ENCODE measurements at places on chromosomes 4 and X.
A peak's percentile ranks its signal among the peaks of the same experiment; 100 is the strongest.

- peak; percentile 20 for DNase-seq
These were observed 23.9 kb downstream of the ARHGAP36 start for GRCh38 chrX:131081772-131082740.

DNA sequence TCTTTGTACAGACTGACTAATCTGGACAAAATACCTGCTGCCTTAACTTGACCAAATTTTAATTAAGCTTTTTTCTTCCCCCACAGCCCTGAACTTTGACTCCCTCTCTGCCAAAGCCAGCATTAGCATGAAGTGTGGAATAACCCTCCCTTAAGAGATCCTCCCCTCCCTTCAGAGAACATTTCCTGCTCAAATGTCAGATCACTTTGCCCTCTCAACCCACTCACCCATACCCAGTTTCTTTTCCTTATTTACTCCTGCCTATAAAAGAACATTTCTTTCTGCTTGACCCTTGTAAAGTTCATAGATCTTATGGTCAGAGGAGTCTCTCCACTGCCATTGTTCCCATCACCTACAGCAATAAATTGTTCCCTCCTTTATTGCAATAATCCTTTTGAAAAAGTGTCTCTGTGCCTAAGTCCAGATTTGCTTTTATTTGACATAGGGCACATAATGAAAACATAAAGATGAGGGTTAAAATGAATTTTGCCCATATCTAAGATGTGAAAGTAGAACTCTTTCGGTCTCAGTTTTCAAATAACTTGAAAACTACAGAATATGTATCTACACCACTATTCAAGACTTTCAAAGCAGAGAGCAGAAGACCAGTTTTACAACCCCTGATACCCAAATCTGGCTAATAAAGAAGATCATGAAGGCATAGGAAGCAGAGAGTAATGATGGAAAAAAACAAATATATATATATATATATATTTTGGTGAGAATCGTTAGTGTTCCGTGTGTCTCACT, 289.7 kb upstream of the ANXA10 start:
- DNase-seq: no peak

DNA sequence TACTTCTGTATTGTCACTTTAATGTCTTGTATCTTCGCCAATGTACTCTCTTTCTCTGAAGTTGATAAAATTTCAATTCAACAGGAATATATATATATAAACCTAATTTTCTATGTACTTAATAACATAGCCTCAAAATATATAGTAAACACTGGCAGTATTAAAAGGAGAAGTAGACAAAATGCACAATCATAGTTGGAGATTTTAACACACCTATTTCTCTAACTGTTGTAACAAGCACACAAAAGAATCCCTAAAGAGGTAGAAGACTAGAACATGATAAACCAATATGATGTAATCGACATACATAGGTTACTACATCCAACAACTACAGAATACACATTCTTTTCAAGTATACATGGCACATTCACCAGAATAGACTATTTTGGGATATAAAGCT, 65.5 kb downstream of the ZNF81 start:
- peak; percentile 4 for DNase-seq

DNA sequence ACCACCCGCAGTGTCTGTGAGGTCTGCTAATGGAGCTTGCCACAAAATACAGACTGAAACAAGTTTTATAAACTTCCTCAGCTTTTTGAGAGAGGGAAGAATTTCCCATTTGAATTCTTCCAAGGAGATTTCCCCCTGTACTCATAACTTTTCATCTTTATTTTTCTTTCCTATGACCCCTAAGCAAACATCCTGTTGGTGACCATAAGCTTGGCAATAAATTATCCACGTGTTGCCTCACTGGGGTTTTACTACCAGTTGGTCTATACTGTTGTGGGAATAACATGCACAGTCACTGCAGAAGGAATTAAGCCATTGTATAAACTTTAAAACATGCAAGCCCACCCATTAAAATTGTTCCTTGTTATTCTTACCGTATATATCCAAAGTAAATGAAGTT, 86.2 kb downstream of the SLC39A8 start:
- no peak for DNase-seq

DNA sequence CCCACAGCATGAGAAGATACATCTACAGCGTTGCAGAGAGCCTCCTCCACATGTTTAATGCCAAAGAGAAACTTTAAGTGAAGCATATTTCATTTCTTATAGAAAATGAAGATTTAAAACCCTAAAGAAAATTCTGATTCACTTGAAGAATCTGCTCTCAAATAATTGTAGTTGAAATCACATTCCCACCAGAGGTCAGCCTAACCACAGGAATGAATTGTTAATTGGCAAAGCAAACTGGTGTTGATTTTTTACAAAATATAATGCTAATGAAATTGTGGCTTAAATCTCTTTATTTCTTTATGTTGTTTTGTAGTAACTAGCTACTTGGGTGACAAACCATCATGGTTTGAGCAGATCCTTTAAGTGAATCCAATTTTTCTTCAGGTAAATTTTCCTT, 31.1 kb upstream of the WDR17 start:
- peak; percentile 70 for DNase-seq

DNA sequence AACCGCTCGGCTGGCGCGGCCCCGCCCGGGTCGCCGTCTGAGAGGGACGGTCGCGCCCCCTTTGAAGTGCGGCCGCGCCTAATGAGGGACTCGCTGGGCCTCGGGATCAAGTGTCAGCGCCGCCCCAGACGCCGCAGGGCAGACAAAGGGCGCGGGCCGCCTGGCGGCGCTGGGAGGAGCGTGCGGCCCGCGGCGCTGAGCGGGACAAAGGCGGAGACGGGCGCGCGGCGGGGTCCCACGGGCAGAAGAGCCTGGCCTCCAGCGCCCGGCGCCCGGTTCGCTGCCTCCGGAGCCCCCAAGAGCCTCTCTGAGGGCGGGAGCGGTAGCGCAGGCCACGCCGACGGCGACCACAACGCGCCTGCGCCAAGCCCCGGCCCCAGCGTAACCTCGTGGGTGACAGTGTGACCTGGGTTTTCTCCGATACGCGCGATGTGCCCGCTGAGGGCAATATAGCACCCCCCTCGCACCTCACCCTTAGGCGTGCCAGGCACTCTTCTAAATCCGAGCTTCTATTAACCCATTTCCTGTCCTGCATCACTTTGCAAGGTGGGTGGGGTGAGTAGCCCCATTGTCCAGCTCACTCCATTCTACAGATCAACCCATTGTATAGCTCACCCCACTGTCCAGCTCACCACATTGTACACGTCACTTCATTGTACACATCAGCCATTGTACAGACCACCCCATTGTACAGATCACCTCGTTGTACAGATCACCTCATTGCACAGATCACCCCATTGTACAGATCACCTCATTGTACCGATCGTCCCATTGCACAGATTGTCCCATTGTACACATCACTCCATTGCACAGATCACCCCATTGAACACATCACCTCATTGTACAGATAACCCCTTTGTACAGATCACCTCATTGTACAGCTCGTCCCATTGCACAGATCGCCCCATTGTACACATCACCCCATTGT, 33.7 kb upstream of the STX18 start:
- DNase-seq: peak; percentile 71

GRCh38 chr4:175369087-175369486, 443.0 kb downstream of the GPM6A start:
- no peak for DNase-seq

- no peak for DNase-seq
These were observed 13.2 kb downstream of the ATP8A1 start for GRCh38 chr4:42643685-42644084.

GRCh38 chr4:43835869-43836268, 612.7 kb downstream of the KCTD8 start:
- DNase-seq: no peak

DNA sequence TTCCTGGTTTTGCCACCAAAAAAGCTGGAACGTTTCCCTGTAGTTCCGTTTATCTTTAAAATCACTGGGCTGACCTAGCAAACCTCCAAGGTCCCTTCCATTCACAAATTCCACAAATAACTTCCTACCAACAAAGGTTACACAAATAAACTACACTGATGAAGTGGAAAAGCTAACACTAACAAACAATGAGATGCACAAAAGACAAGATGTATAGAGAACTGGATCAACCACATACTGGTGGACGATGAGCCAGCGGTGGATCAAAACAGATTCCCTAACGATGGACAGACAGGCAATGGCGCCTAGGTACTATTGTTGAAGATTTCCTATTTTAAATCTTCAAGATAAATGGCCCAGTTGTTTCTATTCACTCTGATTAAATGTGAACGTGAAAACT, 15.5 kb downstream of the AFAP1 start:
- no peak for DNase-seq

GRCh38 chrX:109889289-109890006, 113.5 kb upstream of the TMEM164 start:
- DNase-seq: peak; percentile 90

DNA sequence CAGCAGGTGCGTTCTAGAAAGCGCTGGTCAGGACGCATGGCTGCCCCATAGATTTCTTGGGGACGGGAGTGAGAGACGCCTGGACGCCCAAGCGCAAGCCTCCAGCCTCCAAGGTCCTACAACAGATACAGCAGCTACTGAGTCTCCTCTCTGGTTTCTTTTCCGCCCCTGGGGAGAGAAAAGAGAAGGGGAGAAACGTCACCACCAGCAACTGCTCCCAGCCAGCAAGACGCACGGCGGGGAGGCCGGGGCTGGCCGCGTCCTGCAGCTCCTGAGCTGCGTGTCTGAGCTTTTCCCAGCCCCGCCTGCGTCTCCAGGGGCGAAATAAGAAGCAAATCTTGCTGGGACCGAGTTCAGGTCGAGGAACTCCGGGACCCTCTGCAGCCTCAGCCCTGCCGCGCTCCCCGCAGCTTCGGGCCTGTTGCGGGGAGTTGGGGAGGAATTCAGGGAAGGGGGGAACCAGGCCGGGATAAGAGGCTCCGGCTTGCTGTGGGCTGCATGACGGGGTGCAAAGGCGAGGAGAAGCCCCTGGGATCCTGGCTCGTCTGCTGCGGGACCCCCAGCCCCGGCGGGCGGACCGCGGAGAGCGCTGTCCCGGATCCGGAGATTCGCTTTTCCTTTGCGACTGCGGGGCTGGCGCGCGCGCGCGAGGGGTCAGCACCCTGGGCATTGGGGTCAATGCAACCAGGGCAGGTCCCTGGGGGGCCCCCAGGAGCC, 6.8 kb upstream of the SHOX start:
- peak; percentile 40 for DNase-seq

DNA sequence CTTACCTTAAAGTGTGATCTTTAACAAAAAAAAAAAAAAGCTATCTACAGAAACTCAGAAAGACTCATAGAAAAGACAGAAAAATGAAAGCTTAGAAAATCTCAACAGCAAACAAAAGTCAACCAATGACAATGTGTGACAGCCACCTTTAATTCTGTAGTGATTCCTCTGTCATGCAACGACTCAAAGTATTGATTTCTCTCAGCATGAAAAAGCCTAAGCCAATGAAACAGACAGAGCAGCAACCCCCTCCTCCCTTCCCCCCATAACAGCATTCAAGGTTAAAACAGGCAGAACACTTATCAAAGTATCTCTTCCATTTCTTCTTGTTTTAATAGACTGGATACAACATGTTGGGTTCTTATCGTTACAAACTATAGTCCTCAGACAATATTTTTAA, 112.5 kb downstream of the MAB21L2 start:
- DNase-seq: no peak

DNA sequence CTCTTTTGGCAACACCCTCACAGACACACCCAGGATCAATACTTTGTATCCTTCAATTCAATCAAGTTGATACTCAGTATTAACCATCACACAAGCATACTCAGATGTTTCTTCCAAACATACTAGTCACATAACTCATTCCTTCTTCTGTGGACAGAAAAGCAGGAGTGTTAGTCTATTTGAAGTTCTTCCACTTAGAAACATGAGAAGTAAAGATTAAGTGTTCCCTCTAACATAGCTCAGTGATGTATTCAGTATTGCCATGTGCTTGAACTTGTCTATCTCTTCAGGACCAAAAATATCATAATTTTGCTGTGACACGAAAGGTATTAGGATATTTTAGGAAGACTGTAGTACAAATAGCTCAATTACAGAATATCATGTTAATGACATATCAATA, 25.8 kb upstream of the MAGED1 start:
- no peak for DNase-seq

- DNase-seq: no peak
These were observed 694.4 kb upstream of the POU3F4 start for GRCh38 chrX:82813671-82814078.

DNA sequence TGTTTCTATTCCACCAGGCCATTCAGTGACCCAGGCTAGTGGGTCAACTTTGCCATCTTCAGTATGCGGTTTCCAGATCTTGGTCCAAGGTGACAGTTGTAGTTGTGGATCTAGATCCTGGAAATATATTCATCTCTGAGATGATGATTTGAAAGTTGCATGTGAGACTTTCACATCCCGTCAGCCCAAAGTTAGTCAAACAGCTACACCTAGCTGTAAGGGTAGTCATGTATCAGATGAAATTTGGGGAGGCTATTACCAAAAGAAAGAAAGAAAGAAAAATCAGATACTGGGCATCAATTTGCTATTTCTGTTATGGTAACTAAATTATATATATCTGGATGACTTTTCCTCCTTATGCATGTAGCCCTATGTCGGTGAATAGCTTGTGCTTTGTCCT, 259.4 kb upstream of the ARX start:
- no peak for DNase-seq

DNA sequence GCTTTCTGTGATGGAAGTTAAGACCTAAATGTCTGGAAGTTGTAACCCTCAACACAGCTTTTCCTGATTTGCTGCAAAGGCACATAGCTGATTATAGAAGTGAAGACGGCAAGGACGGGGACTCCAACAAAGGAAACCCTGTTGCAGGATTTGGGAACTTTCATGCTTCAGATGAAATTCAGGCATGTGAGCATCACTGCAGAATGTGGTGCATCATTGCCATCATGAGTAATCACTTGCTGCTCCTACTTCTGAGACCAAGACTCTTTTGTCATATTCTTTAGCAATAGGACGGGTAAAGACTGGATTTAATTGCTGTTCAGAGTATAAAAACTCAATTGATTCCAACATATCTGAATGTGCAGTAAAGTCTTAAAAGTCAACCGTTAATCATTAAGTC, 35.8 kb downstream of the YIPF6 start:
- no peak for DNase-seq

GRCh38 chrX:116384406-116384954, 51.9 kb upstream of the SLC6A14 start:
- no peak for DNase-seq

DNA sequence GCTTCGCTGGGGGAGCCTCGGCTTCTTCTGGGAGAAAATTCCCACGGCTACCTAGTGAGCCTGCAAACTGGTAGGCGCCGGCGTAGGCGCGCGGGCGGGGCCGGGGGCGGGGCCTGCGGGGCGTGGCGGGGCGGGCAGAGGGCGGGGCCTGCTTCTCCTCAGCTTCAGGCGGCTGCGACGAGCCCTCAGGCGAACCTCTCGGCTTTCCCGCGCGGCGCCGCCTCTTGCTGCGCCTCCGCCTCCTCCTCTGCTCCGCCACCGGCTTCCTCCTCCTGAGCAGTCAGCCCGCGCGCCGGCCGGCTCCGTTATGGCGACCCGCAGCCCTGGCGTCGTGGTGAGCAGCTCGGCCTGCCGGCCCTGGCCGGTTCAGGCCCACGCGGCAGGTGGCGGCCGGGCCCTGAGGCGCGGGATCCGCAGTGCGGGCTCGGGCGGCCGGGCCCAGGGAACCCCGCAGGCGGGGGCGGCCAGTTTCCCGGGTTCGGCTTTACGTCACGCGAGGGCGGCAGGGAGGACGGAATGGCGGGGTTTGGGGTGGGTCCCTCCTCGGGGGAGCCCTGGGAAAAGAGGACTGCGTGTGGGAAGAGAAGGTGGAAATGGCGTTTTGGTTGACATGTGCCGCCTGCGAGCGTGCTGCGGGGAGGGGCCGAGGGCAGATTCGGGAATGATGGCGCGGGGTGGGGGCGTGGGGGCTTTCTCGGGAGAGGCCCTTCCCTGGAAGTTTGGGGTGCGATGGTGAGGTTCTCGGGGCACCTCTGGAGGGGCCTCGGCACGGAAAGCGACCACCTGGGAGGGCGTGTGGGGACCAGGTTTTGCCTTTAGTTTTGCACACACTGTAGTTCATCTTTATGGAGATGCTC, at the start of gene HPRT1:
TSS of gene HPRT1 (plus strand) at position 161 of the 857 bp plus-strand sequence. CDS start at position 308, 147 bp downstream.
- peak; percentile 92 for DNase-seq

Measured in hematopoietic multipotent progenitor cell treated with erythropoietin and hydrocortisone succinate and interleukin-3 and kit ligand, for 4 days (in vitro differentiated cells).